T follicular helper cell (primary cell): ENCODE measurements at places on chromosomes 13 and 19.

GRCh38 chr13:48429036-48429435 lies 16.1 kb upstream of the LPAR6 start:
- no peak for DNase-seq

DNA sequence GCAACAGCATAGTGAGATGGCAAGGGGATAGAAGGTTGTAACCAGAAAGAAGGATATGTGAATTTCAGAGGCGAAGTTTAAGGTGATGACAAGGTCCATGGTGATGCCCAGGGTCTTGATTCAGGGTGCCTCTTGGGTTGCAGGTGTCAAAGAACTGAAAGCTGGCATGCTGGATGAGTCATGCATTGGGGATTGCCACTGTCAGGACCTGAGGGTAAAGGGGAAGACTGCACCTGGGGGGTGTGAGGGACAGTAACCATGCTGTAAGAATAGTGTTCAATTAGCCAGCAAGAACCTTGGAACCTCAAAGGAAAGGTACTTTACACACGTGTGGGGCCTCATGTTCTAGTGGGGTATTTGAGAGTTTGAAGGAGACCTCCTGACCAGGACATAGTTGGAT lies 279.6 kb downstream of the SLC7A1 start:
- DNase-seq: no peak

DNA sequence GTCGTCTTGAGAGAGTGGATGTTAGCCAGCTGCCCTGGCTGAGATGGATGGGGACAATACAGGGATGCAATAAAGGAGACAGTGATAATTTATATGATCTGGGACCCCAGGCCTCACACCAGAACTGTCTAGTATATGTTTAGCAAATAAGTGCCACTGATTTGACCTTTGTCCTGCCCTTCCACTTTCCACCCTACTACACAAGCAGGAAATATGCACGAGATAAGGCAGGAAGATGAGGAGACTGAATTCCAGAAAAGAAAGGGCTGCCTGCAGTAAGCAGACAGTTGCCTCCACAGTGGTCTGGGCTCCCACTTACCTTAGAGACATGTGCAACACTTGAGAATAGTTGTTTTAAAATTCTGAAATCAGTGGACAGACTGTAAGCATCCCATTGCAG lies 80.2 kb upstream of the ZNF91 start:
- no peak for DNase-seq

DNA sequence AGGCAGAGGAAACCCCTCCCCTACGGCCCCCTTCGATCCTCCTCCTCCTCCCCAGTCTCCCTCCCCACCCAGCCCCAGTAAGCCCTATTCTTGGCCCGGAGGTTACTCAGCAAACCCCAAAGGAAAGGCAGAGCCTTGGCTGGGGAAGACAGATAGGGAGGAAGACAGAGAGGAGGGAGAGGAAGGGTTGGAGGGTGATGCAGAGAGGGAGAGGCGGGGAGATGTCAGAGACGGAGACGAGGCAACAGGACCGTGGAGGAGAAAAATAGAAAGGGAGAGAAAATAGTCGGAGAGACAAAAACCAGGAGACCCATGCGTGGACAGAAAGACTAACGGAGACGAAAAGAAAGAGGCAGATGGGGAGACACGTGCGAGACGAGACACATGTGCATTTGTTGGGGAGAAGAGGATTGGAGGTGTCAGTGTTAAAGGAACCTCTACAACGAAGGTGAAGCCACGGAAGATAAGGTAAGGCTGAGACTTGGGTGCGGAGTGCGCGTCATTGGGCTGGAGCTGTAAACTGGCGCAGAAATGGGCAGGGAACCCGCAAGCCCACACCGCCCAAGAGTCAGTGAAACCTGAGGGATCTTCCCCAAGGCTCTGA lies 2.9 kb downstream of the TGFB1 start:
- no peak for DNase-seq

DNA sequence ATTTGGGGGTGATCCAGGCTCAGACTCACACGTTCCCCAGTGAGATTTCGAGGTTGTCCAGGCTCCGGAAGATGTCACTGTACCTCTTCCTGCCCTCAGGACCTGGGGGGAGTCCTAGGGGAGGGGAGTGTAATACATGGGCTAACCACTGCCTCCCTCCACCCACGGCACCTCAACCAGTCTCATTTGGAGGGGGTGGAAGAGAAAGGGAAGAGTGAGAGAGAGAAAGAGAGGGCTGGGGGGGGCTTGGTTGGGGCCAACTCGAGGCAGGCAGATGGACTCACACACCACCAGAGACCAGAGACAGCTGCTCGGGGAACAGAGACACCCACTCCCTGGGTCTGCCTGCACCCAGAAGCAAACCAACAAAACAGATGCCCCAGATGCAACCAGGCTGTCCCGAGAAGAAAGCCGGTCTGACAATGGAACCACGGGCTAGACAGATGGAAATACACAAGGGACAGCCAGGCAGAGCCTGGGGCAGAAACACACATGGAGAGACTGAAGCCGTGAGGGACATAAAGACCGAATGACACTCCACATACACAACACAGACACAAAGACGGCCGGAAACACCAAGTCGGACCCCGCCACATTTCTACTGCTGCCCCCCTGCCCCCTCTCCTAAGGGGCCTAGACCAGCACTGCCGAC lies 825 bp downstream of the GMIP start:
- DNase-seq: no peak

- DNase-seq: no peak
Measured at GRCh38 chr13:111139873-111140561, 24.9 kb downstream of the ARHGEF7 start.

- no peak for DNase-seq
Measured at GRCh38 chr13:58300224-58300623, 668.7 kb downstream of the PCDH17 start.

GRCh38 chr19:37989855-37990254 lies 82.8 kb downstream of the SIPA1L3 start:
- no peak for DNase-seq

DNA sequence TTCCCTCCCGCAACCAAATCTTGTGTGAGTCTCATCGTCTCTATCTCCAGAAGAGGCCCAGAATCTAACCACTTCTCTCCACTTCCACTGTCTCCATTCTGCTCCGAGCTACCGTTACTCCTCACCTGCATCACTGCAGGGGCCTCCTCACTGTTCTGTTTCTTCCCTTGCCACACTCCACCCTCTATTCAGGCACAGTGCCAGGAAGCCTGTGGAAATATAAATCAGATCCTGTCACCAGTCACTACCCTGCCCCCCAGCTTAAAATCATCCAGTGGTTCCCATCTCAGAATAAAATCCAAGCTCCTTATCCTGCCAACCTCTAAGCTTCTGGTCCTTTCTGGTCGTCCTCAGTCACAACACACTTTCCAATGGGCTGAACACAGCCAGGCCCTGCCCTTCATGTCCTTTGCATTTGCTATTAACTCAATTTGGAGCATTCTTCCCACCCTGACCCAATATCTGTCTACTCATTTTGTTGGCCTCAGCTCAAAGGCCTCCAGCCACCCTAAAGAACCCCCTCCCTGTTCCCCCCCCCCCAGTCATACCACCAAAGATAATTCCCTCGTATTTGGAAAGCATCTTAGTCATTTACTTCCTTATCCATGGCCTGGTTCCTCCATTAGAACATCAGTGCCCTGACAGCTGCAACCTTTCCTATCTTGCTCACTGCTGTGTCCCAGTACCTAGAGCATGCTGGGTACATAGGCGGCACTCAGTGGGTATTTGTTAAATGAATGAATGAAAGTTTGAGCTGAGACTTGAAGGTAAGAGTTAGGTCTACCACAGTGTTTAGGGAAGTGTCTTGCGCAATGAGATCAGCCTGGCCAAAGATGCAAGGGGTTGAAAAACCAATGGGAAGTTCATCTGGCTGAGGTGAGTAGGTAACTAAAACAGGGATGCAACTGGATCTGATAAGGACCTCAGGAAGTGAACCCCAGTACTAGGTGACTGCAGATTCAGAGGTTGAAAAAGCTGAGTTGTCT lies 24.4 kb downstream of the ZNF175 start:
- no peak for DNase-seq

DNA sequence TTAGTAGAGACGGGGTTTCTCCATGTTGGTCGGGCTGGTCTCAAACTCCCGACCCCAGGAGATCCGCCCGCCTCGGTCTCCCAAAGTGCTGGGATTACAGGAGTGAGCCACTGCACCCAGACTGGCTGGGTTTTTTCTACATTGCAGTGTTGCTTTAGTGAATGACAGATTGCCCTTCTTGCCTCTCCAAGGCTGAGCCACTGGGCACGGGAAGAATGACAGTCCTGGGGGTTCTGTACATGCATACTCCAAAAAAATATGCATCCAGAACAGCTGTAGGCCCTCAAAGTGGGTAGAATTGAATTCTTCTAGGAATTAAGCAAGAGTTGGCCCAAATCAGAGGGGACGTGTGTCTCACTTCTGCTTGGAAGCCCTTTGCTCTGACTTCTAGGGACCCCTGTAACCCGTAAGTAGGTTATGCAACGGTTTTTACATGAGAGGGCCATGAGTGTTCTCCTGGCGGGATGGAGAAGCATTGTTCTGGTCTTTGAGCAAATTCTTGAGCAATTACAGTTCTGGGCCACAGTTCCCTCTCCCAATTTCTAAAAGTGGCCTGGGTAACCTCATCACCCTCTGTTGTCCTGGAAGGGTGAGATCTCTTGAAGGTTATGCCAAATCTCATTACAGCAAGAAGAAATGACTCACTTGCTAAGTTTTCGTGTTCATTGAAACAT lies 3.6 kb downstream of the ACTN4 start:
- no peak for DNase-seq

GRCh38 chr13:20358022-20358421 lies 125.9 kb upstream of the GJB6 start:
- no peak for DNase-seq

GRCh38 chr13:46183018-46183946 lies 1.3 kb upstream of the LCP1 start:
- no peak for DNase-seq

DNA sequence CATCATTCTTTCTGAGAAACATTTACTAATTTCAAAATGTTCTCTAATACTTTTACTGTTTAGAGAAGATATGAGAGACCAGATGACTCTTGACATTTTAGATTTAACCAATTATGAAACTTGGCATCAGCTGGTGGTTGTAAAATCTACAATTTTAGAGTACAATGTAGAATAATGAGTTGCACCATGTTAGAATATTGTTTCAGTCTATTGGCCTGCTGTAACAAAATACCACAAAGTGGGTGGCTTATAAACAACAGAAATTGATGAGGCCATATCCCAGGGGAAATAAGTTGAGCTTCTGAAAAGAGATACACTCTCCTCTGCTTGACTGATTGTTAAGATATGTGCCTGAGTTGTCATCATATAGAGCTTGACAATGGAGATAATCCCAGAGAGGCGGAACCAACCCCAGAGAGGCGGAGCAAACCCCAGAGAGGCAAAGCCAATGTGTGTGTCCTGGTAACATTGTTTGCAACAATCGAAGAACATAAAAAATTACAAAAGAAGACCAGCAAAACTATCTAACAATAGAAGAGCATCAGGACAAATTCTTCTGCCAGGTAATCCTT lies 373.0 kb upstream of the SLITRK1 start:
- DNase-seq: no peak

GRCh38 chr13:20461481-20461859 lies 64.2 kb downstream of the CRYL1 start:
- no peak for DNase-seq

GRCh38 chr13:40161931-40162330 lies 504.5 kb downstream of the FOXO1 start:
- DNase-seq: no peak

DNA sequence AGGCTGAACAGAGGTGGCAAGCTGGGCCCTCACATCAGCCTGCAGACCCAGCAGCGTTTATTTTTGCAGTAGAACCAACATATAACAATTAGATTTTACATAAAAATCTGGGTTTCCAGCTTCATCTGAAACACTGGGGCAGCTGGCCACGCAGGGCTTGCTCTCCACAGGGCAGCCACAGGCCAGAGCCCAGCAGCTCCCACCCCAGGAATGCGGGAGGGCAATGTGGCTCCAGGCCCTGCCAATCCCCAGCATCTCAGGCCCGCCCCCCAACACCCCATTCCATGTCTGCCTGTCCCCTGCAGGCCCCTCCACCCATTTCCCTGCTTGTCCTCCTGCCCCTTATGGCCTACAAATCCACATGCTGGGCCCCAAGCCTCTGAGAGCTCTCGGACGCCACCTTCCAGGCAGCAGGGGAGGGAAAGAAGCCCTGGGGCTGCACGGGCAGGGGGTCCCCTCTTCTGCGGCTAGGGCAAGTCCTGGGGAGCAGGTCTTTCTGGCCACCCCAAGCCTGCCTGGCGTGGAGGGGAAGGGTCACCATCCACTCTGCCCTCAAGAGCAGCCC lies 15.0 kb upstream of the VSTM2B start:
- DNase-seq: no peak

- DNase-seq: no peak
Measured at GRCh38 chr19:50962245-50962644, 7.1 kb downstream of the KLK6 start.

GRCh38 chr19:6044056-6044805 lies 66.1 kb downstream of the RFX2 start:
- DNase-seq: no peak

GRCh38 chr19:15379083-15379998 lies at the start of gene AKAP8:
TSS of gene AKAP8 (minus strand) at chr19:15379787. CDS start at chr19:15379731, 56 bp downstream.
- DNase-seq: peak; percentile 97

- DNase-seq: no peak
Measured at GRCh38 chr19:40341601-40342482, 6.4 kb downstream of the C19orf47 start.

DNA sequence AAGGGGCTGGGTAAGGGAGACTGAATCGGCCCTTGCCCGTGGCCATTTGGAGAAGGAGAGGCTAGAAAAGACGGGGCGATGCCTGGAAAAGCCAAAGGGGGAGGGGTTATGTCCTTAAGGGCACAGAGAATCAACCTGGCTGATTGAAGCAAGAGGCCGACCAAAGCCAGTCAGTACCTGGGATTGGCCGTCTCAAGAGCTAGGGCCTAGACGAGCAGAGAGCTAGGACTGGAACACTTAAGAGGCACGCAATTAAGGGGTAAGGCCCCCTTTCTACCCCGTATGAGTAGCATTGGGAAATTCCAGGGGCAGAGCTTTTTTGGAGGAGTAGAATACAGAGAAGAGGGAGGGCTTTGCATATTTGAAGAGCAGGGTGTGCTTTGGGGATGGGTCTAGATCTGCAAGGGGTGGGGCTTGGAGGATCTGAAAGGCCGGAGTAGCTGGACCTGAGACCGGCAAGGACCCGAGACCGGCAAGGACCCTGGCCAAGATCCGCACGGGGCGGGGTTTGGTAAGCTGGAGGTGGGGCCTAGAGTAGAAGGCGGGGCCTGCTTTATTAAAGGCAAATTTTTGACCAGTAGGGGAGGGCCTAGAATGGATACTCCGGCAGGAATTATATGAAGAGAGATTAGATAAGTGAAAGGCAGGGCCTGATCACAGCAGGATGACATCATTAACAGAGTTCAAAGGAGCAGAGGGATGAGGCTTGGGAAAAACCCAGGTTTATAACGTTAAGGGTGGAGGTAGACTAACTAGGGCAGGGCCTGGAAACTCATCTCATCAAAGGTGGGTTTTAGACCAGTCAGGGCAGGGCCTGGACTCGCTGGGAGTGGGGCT lies 10.7 kb upstream of the CACNG6 start:
- DNase-seq: no peak
